ENCODE measurements at places on chromosomes 1 and 21.

DNA sequence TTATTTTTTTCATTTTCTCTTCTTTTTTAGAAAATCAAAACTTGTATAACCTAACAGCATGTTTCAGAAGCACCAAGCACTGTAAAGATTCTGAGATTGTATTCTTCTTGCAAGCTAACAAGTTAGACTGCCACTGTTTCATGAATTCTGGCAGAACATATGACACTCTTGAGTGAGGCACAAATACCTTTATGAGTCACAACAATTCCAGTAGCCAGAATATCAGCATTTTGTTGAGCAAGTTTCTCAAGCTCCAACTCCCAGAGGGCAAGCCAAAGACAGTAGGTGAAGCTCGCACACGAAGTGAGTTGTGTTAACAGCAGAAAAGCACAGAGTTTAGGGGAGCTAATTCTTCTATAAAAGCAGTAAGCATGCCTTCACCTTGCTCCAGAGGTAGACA, 268.8 kb upstream of the NCAM2 start:
- DNase-seq, result peak; percentile 4

DNA sequence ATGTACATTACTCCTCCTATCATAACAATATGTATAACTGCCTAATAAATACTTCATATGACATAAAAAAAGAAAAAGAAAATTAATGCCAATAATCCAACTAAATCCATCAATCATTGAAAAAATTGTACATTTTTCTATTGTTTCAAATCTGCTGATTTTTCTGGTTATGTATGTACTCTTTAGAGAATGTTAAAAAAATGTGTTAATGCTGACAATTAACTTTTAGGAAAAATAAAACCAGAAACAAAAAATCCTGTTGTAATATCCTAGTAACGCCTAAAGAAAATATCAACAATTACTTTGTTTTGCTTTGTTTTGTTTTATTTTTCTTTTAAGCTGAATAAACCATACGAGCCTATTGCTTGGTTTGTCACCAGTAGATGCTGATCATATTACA, 213.9 kb upstream of the USP25 start:
- DNase-seq, result no peak

DNA sequence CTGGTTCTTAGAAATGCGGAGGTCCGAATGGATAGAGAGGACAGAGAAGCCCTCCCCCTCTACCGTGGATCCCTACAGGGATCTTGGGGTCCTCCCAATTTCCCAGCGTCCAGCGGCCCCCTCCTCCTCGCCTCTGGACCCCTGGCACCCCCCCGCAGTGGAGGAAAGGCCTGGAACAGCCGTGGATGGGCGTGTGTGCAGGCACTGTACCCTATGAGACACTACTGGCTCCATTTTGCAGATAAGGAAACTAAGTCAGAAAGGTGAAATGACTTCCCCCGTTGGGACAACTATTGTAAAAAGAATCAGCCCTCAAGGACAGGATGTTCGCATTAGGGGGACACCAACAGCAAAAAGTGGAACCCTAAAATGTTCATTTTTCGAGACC, 931 bp upstream of the CLSTN1 start:
- DNase-seq, result no peak

GRCh38 chr1:116911779-116912469, 2.2 kb downstream of the PTGFRN start:
- no peak for DNase-seq

- DNase-seq, result no peak
These were observed 458.5 kb upstream of the DEPDC1 start for GRCh38 chr1:68955424-68955823.

DNA sequence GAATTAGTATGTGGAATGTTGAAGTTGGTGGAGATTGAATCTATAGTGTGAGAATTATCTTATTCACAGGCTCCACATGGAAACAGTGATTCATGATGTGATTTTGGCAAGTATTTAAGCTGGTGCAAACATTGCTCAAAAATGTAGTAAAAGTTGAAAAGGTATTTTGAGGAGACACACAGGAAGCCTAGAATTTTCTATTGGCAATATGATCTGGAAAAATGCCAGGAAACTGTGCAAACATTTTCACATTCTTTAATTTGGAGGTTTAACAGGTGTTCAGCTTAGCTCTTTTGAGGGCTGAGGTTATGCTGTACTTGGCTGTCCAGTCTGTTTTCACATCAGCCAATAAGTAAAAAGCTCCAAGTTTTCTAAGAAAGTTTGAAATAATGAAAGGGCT, 327.3 kb downstream of the RWDD3 start:
- DNase-seq, result no peak

DNA sequence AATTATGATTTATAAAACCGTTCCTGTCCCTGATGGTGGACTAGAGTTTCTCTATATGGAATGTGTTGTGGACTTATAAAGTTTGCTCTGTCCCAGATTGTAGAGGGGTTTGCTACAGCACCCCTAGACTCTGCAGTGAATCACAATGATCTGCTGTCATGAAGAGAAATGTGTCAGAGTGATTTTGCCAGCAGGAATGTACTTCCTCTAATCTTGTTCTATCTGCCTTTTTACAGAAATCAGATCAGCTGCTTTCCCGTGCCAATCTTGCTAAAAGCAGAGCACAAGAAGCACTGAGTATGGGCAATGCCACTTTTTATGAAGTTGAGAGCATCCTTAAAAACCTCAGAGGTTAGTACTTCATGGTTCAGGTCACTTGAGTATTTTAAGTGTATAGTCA, 52.0 kb downstream of the LAMC2 start:
- DNase-seq, result no peak

DNA sequence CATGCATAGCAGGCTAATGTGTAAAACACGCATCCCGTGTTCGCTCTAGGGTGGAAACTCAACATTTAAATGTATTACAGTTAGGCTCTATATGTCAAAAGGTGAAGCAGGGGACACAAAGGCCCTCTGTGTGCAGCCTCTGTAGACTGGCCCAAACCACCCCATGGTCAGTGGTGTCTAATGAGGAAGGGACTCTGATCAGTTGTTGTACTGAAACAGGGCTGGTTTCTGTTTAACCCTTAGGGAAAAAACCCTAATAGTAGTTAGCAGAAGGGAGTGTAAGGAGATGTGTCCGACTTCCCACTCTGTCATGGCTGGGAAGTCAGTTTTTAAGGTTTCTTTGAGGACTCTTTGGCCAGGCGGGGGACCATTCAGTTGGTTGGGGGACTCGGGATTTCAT, 21.5 kb upstream of the CD2 start:
- no peak for DNase-seq
